Astrocyte (in vitro differentiated cells and primary cell): ENCODE measurements at places on chromosomes 5 and 9. TPM values are rescaled to one million over a fixed set of nuclear protein-coding genes. Genes with fewer than 3 reads are reported as not detected.

DNA sequence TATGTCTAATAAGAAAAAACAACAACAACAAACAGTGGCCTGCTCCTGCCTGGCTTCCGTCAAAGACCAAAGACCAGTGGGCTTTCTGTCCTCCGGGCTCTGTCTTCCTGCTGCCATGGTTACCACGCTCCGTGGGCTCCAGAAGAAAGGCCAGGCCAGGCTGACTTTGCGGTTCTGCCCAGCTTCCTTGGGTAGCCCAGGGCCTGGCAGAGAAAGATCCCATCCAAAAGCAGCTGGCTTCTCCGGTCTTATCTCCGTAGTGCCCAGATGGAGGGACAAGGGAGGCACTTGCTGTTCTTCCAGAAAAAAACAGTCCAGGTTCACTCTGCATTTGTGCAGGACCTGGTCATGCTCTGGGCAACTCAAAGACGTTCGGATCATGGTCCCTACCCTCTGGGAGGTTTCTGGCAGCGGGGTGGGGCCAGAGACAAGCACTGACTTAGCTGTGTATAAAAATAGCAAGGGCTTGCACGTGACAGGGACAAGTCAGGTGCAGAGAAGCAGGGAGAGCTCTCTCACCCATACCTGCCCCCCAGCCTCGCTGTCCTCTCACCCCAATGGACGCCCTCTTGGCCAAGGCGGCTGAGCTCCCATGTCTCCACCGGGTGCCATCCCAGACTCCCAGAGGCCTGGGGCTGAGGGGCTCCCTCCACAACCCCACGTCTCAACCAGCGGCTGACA lies 212.2 kb downstream of the C9orf50 start:
- DNase-seq = no peak

GRCh38 chr5:86979811-86980411 lies 287.8 kb upstream of the RASA1 start:
- peak; percentile 77 for DNase-seq

DNA sequence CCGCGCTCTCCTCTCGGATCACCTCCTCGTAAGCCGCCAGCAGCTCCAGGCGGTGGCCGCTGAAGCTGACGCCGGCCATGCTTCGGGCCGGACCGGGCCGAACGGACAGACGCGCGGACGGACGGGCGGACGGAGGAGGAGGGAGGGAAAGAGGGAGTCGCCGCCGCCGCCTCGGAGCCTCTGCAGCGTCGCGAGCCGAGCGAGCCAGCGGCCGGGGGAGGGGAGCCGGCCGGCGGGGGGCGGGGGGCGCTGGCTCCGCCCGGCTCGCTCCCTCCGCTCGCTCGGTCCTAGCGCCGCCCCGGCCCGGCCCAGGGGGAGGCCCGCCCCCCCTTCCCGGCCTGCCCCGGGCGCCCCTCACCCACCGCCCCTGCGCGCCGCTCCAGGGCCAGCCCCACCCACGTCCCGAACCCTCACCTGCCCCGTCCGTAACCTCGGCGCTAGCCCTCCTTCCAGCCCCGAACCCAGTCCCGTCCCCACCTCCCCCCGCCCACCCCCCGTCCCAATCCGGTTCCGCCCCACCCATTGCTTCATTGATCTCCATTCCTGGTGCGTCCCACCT lies at the start of gene DBN1:
Gene DBN1, minus strand, starts transcription at position 192 of the 559 bp plus-strand sequence. Its CDS starts 113 bp downstream, at position 79.
- DNase-seq = no peak

Gene CDH9
- total RNA-seq = not detected in 2 replicates

Gene GFRA3
- total RNA-seq = 0.16 TPM in 1 of 2 replicates, not detected in the other

Gene HACD4
- 1.9 and 2.1 TPM in 2 replicates for total RNA-seq

- no peak for DNase-seq
These were observed 213.3 kb upstream of the TBC1D2 start for GRCh38 chr9:98468567-98469239.

GRCh38 chr5:148248894-148249293 lies 10.6 kb downstream of the MARCOL start:
- DNase-seq = no peak

DNA sequence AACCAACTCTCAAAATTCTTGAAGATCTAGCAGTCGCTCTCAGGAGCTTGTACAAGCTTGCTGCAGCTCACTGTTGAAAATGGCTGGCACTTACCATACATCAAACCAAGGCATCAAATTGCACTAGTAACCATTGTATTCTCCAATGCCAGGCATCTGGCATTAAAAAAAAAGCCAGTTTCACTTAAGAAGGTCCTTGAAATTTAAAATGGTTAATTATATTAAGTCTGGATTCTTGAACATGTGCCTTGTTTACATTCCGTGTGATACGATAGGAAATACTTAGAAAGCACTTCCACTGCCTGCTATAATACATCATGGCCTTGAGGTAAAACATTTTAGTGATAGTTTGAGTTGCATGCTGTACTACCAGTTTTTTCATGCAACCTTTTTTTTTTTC lies 300.7 kb downstream of the KDM4C start:
- DNase-seq = peak; percentile 18

DNA sequence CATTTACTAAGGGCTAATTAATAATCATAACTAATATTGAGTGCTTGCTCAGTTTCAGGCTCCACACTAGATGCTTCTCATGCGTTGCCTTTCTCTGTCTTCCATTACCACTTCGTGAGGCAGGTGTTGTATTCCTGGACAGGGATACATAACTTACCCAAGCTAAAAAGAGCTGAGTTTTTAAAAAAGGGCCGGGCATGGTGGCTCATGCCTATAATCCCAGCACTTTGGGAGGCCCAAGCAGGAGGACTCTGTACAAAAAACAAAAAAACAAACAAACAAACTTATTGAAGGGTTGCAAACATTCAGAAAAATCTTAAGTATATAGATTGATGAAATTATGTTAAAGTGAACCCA lies 12.1 kb upstream of the ANKRD33B start:
- no peak for DNase-seq

- DNase-seq = no peak
These were observed 109.4 kb upstream of the TBCA start for GRCh38 chr5:77885519-77885918.

Gene FRMPD1
- total RNA-seq = 0.05 and 0.07 TPM in 2 replicates

DNA sequence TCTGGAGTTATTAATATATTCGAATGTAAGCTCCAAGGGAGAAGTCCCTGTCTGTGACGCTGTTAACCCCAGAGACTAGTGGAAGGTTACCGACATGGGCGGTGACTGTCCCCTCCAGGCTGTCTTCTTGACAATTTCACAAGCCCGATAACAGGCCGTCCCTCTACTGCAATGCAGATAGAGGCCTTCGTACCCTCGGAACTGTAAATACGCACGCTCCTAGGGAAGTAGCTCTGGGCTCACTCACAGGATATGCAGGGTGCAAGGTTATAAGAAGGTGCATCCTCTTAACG lies 680 bp upstream of the RFK start:
- DNase-seq = no peak

- DNase-seq = no peak
These were observed 43.4 kb upstream of the SH3PXD2B start for GRCh38 chr5:172497591-172498255.

DNA sequence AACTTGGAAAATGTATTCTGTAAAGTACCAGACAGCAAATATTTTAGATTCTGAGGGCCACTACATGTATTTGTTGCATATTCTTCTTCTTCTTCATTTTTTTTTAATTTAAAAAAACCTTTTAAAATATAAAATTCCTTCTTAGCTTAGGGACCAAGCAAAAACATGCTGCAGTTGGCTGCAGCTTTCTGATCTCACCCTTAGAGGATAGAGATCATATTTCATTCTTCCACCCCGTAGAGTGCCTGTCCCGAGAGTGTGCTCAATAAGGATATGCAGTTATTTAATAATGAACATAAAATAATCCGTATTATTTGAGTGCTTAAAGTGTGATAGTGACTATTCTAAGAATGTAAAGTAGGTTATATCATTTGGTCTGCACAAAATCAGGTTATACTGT lies 204.2 kb upstream of the CD180 start:
- DNase-seq = no peak

Gene OTULIN
- total RNA-seq = 28.1 and 29.0 TPM in 2 replicates
